Calu3 (cell line): ENCODE measurements at places on chromosomes 1 and 21. TPM values are rescaled to one million over a fixed set of nuclear protein-coding genes. Genes with fewer than 3 reads are reported as not detected.

Gene FCMR
- total RNA-seq: 0.86 and 1.1 TPM in 2 replicates

Gene RPE65
- total RNA-seq: not detected in 2 replicates

Gene LRRN2
- total RNA-seq: not detected in 2 replicates

Gene PBX1
- total RNA-seq: 21.8 and 22.5 TPM in 2 replicates

Gene NPR1
- not detected in 2 replicates for total RNA-seq

Gene SDE2
- 26.2 and 28.1 TPM in 2 replicates for total RNA-seq

Gene PADI2
- 1.3 and 2.7 TPM in 2 replicates for total RNA-seq

Gene GPR52
- total RNA-seq: 2.7 and 3.2 TPM in 2 replicates

Gene C1QB
- total RNA-seq: not detected in 2 replicates

Gene KPRP
- not detected in 2 replicates for total RNA-seq

Gene ATP1A4
- not detected in 2 replicates for total RNA-seq

Gene ZNF695
- 18.2 and 19.6 TPM in 2 replicates for total RNA-seq

Gene ACTN2
- total RNA-seq: 0.54 TPM in 1 of 2 replicates, not detected in the other

Gene BSND
- not detected in 2 replicates for total RNA-seq

Gene RXFP4
- not detected in 2 replicates for total RNA-seq

Gene SHISA4
- total RNA-seq: 9.9 and 13.7 TPM in 2 replicates

Gene MR1
- total RNA-seq: 10.0 and 11.3 TPM in 2 replicates

Gene GOLT1A
- total RNA-seq: 3.5 and 5.6 TPM in 2 replicates

Gene TFF3
- not detected in 2 replicates for total RNA-seq

Gene MASP2
- not detected in 2 replicates for total RNA-seq

Gene CD53
- not detected in 2 replicates for total RNA-seq

Gene BEST4
- total RNA-seq: 0.40 TPM in 1 of 2 replicates, not detected in the other

Gene LAMC2
- 498 and 642 TPM in 2 replicates for total RNA-seq

Gene KLF17
- total RNA-seq: not detected in 2 replicates

Gene HEYL
- total RNA-seq: 0.09 and 0.27 TPM in 2 replicates

Gene PRMT6
- 15.4 and 20.9 TPM in 2 replicates for total RNA-seq

Gene GJA8
- total RNA-seq: not detected in 2 replicates

Gene LRRIQ3
- 0.52 and 0.66 TPM in 2 replicates for total RNA-seq
